ENCODE measurements at places on chromosomes 1 and 21. TPM values are rescaled to one million over a fixed set of nuclear protein-coding genes. Genes with fewer than 3 reads are reported as not detected.

Gene SELL
- 0.05 TPM for polyA plus RNA-seq

Gene AMY2B
- polyA plus RNA-seq = 0.91 TPM

Gene PRDM2
- polyA plus RNA-seq = 12.0 TPM

Gene ATAD3C
- not detected for polyA plus RNA-seq

Gene GJA9
- not detected for polyA plus RNA-seq

Gene ANXA9
- polyA plus RNA-seq = 0.21 TPM

Gene LHX8
- not detected for polyA plus RNA-seq

Gene EXOC8
- 5.0 TPM for polyA plus RNA-seq

Measured in AG04450 (cell line).